ENCODE measurements at places on chromosomes 6 and 20. TPM values are rescaled to one million over a fixed set of nuclear protein-coding genes. Genes with fewer than 3 reads are reported as not detected.

- H3K36me3 ChIP-seq: no peaks in the 10 kb centered on the region
- H3K4me3 ChIP-seq: no peak overlapping the region
- no peak for DNase-seq
- H3K4me1 ChIP-seq: no peaks in the 10 kb centered on the region
Observed at GRCh38 chr6:135211306-135211702, 30.2 kb downstream of the MYB start.

DNA sequence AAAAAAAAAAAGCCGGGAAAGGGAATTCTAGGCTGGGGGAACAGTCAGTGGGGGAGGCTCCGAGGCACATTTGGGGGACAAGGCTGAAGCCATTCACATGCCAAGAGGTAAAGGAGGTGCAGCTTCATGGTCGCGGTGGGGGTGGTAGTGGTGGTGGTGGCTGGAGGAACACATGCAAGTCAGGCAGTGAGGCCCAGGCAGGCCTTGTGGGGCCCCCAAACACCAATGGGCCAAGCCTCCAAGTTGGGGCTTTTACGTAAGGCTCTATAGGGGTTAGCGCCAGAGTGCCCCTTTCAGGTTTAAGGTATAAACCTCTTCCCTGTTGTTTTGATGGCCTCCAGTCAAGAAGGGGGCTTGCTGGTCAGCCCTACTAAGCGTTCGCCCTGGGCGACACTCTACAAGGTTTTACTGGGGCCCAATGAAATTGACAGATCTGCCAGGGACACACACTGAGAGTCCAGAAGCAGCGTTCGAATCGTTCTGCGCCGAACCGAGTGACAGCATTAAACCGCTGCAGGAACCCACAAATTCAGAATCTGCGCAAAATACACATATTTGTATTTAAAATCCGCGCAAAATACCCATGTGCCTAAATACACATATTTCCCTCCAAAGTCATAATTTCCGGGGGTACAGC lies 818 bp upstream of the AP5S1 start:
- peak overlapping the region; percentile 84 for H3K4me3 ChIP-seq
- H3K36me3 ChIP-seq: peaks cover 15% of the 10 kb centered on the region
- H3K27me3 ChIP-seq: no peaks in the 10 kb centered on the region
- H3K4me1 ChIP-seq: peaks cover 8% of the 10 kb centered on the region
- DNase-seq: peak; percentile 71

Gene REM1
- total RNA-seq: 2.5 TPM

DNA sequence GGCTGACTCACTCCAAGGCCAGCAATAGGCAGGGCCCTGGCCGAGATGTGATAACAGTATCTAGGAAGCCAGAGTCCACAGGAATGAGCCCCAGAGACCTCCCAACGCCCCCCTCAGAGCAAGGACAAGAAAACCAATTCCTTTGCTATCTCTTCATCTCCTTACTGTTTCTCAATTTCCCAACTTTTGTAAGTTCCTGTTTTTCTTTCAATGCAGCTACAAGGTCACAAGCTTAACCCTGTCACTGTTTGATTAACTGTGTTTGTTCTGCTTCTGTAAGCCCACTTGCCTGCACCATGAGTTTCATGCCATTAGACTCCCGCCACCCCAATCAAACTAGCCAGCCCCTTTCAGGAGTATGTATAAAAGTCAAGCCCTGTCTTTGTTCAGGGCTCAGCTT lies 3.5 kb downstream of the FKBP1C start:
- no peaks in the 10 kb centered on the region for H3K36me3 ChIP-seq
- H3K27ac ChIP-seq: no peak overlapping the region
- no peak for DNase-seq
- no peaks in the 10 kb centered on the region for H3K4me1 ChIP-seq
- H3K27me3 ChIP-seq: no peaks in the 10 kb centered on the region

GRCh38 chr6:3202999-3203696 lies 24.3 kb downstream of the TUBB2B start:
- H3K27me3 ChIP-seq: no peaks in the 10 kb centered on the region
- H3K4me1 ChIP-seq: no peaks in the 10 kb centered on the region
- no peak overlapping the region for H3K27ac ChIP-seq
- H3K4me3 ChIP-seq: no peak overlapping the region
- DNase-seq: no peak
- no peaks in the 10 kb centered on the region for H3K36me3 ChIP-seq

DNA sequence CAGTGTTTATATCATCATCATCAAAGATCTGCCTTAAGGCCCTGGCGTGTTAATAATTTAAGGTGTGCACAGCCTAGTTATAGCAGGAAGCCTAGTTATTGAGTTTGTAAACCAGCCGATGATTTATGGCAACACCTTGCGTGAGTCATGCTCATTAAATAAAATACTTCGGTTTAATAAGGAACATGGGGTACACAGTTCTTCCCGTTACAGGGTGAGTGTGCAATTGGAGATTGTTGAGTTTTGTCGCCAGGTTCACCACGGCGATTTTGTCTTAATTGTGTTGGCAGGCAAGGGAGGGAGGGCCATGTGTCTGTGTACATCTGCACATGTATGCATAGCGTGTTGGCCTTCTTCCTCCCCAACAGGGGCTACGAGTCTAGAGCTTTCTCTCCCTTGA lies 104.0 kb downstream of the TFAP2A start:
- no peak overlapping the region for H3K27ac ChIP-seq
- no peak overlapping the region for H3K4me3 ChIP-seq

GRCh38 chr6:93040375-93040774 lies 379.0 kb downstream of the EPHA7 start:
- no peaks in the 10 kb centered on the region for H3K4me1 ChIP-seq
- no peak for DNase-seq
- H3K27ac ChIP-seq: no peak overlapping the region
- H3K36me3 ChIP-seq: no peaks in the 10 kb centered on the region
- no peak overlapping the region for H3K4me3 ChIP-seq
- no peaks in the 10 kb centered on the region for H3K27me3 ChIP-seq

Gene NHLRC1
- total RNA-seq: 2.0 TPM

- H3K36me3 ChIP-seq: no peaks in the 10 kb centered on the region
- H3K27me3 ChIP-seq: no peaks in the 10 kb centered on the region
Observed at GRCh38 chr6:150456902-150457643, 88.3 kb downstream of the IYD start.

DNA sequence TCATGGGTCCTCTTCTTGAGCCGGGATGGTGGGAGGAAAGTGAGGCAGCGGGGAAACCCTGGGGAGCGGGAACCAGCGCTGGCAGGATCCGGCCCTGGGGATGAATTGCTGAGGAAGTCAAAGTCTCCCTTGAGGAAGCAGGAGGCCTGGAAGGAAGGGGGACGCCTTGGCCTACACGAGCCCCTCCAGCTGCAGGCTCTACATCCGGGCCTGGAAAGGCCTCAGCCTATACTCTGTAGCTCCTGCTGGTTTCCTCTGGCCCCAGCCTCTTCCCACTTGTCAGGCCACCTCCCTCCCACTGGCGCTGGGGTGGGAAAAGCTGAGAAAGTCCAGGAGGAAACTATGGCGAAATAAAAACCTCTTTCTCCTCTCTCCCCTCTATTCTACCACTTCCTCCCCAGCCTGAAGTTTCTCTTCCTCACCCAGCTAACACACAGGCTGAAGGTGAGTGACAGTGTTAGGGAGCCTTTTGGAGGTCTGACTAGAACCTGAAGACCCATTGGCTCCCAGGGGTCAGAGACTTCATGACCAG lies 14.9 kb downstream of the TREML2 start:
- H3K4me3 ChIP-seq: no peak overlapping the region
- no peaks in the 10 kb centered on the region for H3K36me3 ChIP-seq
- H3K4me1 ChIP-seq: no peaks in the 10 kb centered on the region
- DNase-seq: no peak
- H3K27ac ChIP-seq: no peak overlapping the region

Gene C6orf132
- total RNA-seq: 42.7 TPM

DNA sequence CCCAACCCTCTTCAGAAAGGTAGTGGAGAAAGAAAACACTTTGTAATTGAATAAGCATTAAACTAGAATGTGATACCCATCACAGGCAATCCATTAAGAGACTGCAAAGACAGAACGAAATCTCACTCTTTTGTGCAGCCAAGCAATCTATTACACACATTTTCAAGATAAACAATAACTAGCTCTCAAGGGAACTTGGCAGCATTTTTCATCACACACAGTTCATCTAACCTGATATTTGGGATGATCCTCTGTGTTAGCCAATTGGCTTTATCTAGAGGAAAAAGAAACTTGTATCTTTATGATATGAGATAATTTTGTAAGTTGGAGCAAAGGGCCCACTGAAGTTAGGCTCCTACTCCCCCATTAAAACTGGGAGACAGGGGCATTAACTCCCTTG lies 1.5 kb upstream of the GZF1 start:
- peaks cover 2% of the 10 kb centered on the region for H3K36me3 ChIP-seq
- peaks cover 27% of the 10 kb centered on the region for H3K4me1 ChIP-seq
- H3K27ac ChIP-seq: peak overlapping the region; percentile 99

Gene AVP
- not detected for total RNA-seq

Gene PTCRA
- not detected for total RNA-seq

DNA sequence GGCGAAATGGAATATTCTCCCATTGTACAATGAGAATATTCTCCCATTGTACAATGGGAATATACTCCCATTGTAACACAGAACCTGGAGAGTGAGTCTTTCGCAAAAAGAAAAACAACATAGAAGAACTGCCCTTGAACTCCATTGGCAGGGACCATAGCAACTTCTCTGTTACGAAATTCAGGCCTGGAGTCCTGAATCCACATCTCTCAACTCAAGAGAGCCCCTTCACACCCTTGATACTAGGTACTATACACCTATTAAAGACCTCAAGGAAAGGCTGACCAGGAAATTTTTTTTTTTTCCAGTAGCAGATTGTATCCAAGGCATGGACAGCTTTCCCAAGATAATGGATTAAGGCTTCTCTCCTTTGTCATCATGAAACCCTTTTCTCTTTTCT lies 1687.0 kb downstream of the GRIK2 start:
- H3K36me3 ChIP-seq: no peaks in the 10 kb centered on the region
- H3K27me3 ChIP-seq: no peaks in the 10 kb centered on the region
- DNase-seq: no peak
- H3K27ac ChIP-seq: no peak overlapping the region

DNA sequence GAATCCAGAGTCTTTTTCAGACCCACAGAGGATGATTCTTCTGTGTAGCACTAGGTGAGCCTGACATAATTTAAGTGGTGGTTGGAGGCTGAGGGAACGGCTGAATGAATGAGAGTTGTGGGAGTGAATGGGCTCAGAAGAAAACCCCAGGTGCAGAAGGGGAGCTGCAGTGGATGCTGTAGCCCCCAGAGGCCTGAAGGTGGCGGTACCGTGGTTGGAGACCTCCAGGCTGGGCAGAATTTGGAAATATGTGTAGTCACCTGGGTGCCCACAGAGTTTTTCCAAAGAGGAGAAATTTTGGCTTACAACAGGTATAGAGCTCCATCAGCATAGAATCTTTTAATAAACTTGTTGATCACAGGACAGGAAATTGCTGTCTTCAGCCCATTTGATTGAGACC lies 6.5 kb upstream of the RAET1G start:
- H3K27me3 ChIP-seq: peaks cover 10% of the 10 kb centered on the region
- no peaks in the 10 kb centered on the region for H3K36me3 ChIP-seq
- peak; percentile 24 for DNase-seq
- H3K27ac ChIP-seq: no peak overlapping the region

Gene C4B
- total RNA-seq: 596 TPM

Gene IL17F
- not detected for total RNA-seq

DNA sequence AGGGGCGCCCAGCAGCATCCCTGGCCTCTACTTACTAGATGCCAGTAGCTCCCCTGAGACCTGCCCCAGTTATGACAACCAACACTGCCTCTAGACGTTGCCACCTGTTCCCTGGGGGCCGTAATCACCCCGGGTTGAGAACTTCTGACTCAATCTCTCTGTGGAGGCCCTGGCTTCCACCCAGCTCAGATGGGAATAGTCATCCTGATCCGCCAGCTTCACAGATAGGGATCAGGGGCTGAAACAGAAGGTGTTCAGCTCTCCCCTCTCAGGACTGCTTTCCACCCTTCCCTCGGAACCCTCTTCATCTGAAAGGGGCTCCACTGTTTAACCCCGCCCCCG lies 3.3 kb downstream of the CAPN11 start:
- no peak overlapping the region for H3K27ac ChIP-seq
- DNase-seq: no peak
- no peaks in the 10 kb centered on the region for H3K4me1 ChIP-seq
- H3K4me3 ChIP-seq: no peak overlapping the region
- no peaks in the 10 kb centered on the region for H3K36me3 ChIP-seq
- no peaks in the 10 kb centered on the region for H3K27me3 ChIP-seq

- no peak overlapping the region for H3K27ac ChIP-seq
- H3K4me3 ChIP-seq: no peak overlapping the region
- no peak for DNase-seq
Observed at GRCh38 chr6:19979986-19980385, 142.8 kb downstream of the ID4 start.

Gene OPRM1
- not detected for total RNA-seq

GRCh38 chr6:74073429-74073828 lies 377.4 kb downstream of the CD109 start:
- H3K27ac ChIP-seq: no peak overlapping the region
- no peak for DNase-seq

- no peaks in the 10 kb centered on the region for H3K36me3 ChIP-seq
- no peak for DNase-seq
- no peak overlapping the region for H3K4me3 ChIP-seq
- H3K27me3 ChIP-seq: no peaks in the 10 kb centered on the region
- peak overlapping the region; percentile 48 for H3K27ac ChIP-seq
Observed at GRCh38 chr20:10609770-10610169, 64.0 kb downstream of the JAG1 start.

Gene CDK19
- 20.4 TPM for total RNA-seq

Gene GLP1R
- 0.22 TPM for total RNA-seq

All from kidney (tissue), 22 donors.